ENCODE measurements at places on chromosomes 3 and 15.

GRCh38 chr3:131439084-131439483 is 57.5 kb downstream of the NUDT16 start:
- DNase-seq = no peak

DNA sequence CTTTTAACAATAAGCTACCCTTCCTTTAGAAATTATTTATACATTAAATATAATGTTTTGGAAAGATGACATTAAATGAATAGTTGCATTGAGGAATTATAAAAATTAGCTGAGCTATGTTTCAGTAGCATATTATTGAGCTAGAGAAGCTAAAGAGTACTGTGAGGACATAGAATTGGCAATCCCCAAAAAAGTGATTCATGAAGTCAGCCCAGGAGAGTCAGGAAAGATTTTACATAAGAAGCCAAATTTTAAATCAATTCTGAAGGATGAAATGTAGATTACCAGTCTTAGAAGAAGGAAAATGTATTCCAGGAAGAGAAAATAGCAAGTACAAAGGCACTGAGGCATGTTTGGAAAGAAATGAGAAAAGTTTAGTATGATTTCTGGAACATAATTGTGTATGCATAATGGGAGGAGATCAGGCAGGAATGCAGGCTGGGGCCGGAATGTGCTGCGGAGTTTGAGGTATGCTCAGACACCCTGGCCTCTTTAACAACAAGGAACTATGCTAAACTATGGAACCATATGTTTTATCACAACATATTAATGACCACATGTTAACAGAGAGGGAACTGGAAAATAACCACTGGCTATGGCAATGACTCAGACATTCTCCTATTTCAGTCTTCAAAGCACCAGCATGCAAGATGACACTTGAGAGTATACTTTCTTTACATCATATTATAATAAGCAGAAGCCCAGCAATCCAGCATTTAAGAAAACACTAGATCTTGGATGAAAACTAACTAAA is 103.3 kb upstream of the COL8A1 start:
- DNase-seq = no peak

DNA sequence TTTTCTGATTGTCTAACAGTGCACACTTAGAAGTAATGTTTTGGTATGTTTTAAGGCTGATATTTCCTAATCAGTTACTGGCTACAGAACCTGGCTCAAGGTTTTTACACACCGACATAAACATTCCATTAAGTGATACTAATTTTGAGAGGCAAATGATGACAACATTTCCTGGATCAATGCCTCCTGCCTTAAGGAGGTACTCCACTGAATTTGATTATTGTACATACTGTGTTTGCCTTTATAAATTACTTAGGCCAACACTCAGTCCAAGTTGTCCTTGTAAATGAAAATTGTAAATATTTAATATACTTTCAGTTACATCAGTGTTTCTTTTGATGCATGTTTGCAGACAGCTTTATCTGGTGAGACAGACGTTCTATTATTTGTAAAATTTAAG is 24.2 kb upstream of the LXN start:
- no peak for DNase-seq

DNA sequence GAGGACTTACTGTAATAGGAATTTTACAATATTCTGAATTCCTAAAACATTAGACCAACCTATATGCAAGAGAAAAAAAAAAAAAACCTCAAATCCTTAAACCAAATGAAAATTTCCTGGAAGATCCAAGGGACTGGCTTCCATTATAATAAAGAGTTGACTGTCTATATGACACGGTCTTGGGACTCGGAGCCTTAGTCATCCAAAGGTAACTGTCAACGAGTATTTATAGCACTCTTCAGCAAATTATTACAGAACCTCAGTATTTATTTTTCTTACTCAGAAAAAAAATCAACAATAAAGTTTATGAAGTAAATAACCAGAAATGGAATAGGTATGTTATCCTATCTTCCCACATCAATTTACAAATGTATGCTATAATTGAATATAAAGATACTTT is 66.0 kb downstream of the TTBK2 start:
- no peak for DNase-seq

DNA sequence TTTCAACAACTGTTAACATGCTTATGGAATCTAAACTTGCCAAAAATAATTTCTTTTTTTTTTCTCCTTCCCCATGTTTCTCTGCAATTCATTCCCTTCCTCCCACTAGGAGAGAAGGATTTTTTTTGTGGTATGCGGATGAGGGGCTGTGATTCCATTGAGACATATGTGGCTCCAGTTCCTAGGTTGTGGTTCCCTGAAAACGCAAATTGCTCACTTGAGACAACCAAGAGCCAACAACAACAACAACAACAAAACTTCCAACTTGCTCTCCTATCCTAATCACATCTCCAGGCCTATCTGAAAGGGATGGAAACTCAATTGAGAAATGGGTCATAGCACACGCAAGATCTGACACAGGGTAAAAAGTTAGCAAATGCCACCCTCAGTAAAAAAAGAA is 406.5 kb upstream of the TGFBR2 start:
- DNase-seq = no peak

- no peak for DNase-seq
These were observed 606.6 kb upstream of the ROBO1 start for GRCh38 chr3:80374423-80374822.

GRCh38 chr3:193190146-193190786 is 50.8 kb upstream of the PLAAT1 start:
- DNase-seq = no peak

DNA sequence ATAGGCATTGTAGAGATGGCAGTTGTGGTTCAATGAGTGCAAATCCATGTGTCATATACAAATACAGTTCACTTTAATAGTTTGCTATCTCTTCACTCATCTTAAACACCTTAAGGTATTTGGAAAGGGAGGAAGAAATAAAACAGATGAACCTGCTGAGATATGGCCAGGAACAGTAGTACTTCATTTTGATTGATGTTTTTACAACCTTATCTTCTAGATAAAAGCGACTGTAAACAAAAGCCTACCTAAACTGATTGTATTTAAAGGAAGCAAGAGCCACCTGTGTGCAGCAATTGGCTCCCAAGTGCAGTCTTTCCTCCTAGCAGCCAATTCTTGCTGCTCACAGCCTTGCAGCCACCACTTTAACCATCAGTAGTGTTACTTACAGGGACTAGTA is 217.7 kb downstream of the CDIN1 start:
- no peak for DNase-seq

DNA sequence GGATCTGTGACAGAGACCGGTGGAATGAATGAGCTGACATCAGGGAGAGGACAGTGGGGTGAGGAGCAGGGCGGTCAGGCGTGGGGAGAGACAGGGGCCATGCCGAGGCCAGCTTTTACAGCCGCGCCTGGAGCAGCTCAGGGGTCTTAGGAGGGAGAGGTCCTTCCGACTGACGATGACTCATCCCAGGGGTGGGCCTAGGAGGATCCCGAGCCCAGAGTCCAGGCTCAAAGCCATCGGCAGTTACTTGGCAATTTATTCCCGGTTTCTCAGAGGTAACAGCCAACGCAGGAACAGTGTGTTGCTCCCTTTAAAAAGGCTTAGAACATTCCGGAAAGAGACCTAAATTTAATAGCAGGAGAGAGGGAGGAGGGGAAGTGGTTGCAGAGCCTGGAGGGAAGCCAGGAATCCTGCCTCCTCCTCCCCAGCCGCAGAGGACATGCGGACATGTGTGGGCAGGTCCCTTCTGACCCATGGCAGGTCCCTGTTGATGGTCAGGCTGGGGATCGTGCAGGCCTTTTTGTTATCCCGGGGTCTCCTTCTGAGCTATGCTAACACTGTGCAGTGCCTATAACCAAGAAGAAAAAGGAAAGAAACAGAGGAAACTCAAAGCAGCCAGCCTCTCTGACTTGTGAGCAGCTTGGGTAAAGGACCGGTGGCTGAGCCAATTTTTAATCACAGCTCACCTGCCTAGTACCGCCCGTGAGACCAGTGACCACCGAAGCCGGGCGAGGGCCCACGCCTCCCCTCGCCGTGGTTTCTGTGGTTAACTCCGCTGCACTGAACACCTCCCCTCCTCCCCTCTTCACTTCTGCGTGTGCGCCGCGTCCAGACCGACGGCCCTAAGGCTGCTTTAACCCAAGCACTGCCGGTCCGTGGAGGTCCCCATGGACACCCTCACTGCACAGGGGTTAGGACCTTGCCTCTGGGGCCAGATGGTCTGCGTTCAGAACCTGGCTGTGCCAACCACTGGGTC is 392.4 kb upstream of the PROK2 start:
- DNase-seq = no peak

DNA sequence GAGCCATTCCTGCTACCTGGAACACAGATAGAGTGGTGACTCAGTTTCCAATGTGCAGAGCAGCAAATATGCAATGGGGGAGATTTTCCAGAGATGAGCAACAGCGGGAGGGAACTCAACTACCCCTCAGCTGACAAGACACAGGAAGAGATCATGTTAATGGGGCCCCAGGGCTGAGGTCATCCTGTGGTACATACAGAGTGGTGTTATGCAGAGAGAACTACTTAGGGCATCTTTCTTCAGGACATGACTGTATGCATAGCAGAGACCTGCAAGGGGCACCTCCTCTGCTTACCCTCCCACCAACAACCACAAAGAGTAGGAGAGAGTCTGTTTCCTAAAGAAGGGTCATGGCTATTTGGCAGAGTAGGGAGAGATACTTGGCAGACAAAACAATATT is 6.8 kb upstream of the TBC1D5 start:
- no peak for DNase-seq

DNA sequence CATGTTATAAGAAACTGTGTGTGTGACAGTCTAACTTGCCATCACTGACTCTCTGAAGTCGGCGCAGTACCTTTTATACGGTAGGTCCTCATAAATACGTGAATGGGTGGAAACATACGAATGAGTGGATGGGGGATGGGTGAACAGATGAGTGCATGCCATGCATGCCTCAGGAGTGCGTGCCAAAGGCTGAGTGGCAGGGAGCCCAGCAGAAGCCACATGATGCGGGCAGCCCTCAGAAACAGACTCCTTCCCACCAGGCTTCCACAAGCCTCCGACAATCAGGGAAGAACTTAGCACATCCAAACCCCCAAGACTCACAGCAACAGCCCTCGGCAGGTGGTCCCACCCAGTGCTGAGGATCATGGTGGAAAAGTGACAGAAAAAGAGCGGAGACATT is 16.7 kb downstream of the HCN4 start:
- no peak for DNase-seq

DNA sequence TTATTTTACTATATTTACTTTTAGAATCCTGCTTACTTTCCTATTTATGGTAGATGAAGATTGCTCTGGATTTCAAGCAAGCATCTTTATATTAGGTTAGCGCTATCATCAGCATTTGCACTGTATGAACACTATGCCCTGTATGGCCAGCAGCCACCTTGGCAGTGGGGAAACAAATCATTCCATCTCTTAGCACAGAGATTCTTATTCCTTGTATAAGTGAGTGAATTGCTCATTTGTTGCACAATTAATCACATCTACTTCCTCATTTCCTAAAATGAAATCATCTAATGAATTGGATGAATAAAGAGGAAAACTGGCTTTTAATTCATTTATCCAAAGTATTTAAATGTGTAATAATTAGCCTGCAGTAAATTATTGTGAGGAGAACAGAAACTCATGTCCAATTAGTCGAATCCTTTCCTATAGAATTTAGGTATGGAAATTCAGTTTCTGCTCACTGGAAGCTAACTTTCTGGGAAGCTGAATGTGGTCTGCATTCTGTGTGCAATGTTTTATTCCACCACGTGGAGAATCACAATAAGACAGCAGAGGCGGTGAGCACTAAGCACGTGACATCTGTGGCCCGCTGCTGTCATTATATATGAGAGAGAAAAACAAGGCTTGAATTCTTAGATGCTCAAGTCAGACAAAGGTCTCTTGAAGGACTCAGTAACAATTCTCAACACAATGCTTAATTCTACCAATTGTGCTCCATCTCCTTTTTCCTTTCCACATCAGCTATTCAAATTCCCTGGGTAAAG is 93.4 kb downstream of the PEX5L start:
- no peak for DNase-seq

DNA sequence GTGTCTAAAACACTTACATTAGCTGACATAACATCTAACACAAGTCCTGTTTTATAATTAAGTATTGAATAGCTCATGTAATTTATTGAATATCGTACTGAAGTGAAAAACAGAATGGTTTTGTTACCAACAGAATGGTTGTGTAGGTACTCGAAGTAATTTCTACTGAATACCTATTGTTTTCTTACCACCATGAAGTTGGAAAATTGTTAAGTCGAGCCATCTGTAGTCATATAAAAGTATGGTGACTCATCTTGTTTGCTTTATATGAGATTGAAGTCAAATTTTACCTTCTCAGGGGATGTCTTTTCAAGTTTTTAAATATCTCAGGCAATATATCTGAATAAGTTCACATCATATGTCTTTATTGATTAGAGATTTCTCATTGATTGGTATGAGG is 37.6 kb downstream of the PIAS1 start:
- no peak for DNase-seq

DNA sequence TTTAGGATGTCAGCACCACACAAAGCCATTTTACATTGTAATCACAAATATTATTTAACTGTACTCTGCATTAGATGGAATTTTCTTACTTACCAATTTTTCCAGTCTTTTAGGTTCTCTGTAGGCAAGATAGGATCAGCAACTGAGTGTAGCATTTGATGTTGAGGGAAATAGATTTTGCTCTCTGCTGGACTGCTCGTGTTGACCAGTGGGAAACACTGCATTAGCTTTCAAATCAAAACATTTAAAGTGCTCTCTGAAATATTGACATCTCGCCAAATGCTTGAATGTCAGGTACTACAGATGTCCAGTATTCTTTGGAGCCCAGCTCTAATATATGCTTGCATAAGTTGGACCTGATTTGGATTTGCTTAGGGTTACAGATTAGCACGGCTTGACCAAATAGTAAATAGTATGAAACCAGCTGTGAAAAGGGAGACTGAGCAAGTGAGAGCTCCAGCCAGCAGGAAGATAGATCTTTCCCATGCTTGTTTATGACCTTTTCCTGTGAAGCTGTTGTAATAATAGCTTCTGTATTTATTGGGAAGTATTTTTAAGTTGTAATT is 29.5 kb downstream of the P2RY14 start:
- no peak for DNase-seq

DNA sequence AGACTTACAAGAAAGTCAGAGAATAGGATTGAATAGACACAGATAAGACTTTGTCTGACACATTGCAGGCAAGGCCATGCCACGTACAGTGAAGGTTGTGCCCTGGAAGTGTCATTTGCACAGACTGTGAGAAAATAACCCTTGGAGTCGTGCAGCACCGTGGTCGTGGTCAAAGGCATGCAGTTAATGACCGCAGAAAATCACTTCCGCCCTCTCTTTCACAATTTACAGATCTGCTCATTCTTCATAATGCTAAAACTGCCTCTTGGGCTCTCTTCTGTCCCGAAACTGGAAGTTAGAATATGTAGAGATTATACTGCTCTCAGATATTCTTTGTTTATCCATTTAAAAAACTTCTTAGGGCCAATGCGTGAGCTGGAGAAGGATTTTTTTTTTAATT is 73.2 kb upstream of the CTXND1 start:
- no peak for DNase-seq

Measured in activated naive CD8-positive, alpha-beta T cell treated with anti-CD3 and anti-CD28 coated beads, Interleukin-2, amount 50 U/mL, for 16 hours (primary cell).